Heart right ventricle (tissue), 16 donors: ENCODE measurements at places on chromosomes 16 and 17. TPM values are rescaled to one million over a fixed set of nuclear protein-coding genes. Genes with fewer than 3 reads are reported as not detected.

DNA sequence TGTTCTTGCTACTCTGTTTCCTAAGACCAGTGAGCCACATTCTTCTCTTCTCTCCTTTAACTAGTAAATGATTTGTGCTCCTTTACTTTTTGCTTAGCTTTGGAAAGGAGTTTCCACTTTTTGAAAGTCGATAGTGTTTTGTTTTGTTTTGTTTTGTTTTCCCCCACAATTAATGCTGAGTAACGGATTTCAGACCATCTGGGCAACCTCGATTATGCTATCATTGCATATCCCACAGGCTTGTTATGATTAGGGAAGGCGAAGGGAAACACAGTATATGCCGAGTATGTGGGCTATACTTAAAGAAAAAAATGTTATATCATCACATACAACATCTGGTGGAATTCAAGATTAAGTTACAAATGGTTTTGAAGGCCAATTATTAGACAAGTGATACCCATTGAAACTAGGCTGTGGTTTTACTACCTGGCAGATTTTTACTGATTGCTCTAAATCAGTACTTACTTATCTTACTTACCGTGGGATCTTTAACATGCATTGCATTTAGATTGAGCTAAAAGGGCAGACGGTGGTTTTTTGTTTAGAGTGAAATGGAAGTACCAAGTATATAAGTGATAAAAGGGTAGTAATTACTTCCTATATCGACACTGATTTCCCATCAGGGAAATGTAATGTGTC is 361.3 kb upstream of the SOX9 start:
- no peaks in the 10 kb centered on the region for H3K36me3 ChIP-seq
- no peak overlapping the region for H3K4me3 ChIP-seq
- DNase-seq: no peak
- no peak overlapping the region for H3K27ac ChIP-seq
- H3K4me1 ChIP-seq: no peaks in the 10 kb centered on the region
- H3K27me3 ChIP-seq: no peaks in the 10 kb centered on the region

Gene TP53TG3
- not detected for total RNA-seq

GRCh38 chr16:685967-686366 is 1.8 kb upstream of the JMJD8 start:
- H3K36me3 ChIP-seq: peaks cover 4% of the 10 kb centered on the region
- H3K27ac ChIP-seq: no peak overlapping the region
- no peaks in the 10 kb centered on the region for H3K27me3 ChIP-seq
- no peak for DNase-seq

- peaks cover 8% of the 10 kb centered on the region for H3K4me1 ChIP-seq
- no peaks in the 10 kb centered on the region for H3K27me3 ChIP-seq
- peaks cover 35% of the 10 kb centered on the region for H3K36me3 ChIP-seq
- no peak overlapping the region for H3K4me3 ChIP-seq
Measured at GRCh38 chr17:64073771-64074703, 53.6 kb upstream of the ICAM2 start.

DNA sequence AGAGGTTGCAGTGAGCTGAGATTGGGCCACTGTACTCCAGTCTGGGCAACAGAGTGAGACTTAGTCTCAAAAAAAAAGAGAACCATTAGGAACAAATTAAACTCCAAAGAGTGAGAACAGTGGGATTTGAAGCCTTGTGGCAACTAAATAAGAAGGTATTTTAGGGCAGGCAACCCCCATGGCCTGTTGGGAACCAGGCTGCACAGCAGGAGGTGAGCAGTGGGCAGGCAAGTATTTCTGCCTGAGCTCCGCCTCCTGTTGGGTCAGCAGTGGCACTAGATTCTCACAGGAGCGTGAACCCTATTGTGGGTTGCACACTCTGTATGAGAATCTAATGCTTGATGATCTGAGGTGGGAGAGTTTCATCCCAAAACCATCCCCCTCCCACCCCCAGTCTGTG is 57.6 kb upstream of the MED9 start:
- H3K27me3 ChIP-seq: no peaks in the 10 kb centered on the region
- H3K4me1 ChIP-seq: peaks cover 62% of the 10 kb centered on the region
- H3K4me3 ChIP-seq: no peak overlapping the region
- H3K36me3 ChIP-seq: no peaks in the 10 kb centered on the region
- no peak for DNase-seq
- peak overlapping the region; percentile 67 for H3K27ac ChIP-seq

GRCh38 chr16:4625560-4626159 is 1.0 kb downstream of the MGRN1 start:
- H3K27ac ChIP-seq: peak overlapping the region; percentile 97
- H3K27me3 ChIP-seq: no peaks in the 10 kb centered on the region
- peaks cover 9% of the 10 kb centered on the region for H3K4me1 ChIP-seq
- DNase-seq: no peak

DNA sequence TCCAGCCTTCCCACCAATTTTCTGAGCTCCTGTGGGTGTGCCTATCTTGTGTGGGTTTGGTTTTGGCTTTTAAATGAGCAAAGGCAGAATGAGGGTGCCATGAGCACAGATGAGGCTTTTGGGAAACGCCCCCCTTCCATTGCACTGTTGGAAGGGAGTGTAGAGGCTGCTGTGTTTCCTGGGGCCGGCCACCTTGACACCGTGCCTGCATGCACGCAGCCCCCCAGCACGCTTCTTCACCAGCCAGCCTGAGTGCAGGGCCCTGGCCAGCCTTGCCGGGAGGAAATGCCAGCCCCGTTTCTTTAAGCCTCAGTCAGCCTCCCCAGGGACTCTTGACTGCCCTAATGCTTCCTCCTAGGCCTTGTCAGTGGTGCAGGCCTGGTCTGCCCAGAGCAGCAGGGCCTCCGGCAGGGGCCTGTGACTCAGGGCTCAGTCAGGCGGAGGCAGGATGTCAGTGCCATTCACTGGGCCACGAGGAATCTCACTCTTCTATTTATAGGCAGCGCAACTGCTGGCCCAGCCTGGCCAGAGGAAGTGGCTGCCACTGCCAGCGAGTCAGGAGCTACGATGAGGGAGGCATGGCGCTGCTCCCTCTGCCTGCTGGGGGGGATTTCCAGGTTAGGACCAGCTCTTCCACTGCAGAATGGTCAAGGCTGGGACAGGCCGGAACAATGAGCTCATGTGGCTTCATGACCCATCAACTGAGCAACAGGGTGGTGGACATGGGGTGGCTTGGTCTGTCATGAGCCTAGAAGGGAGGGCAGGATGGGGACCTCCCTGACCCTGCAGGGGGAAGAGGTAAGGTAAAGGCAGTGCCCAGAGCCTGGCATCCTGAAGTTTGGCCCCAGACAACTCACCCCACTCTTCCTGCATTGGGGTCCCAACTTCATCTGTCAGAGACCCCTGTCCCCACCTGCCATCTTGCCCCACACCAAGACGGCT is 205.2 kb downstream of the RAB11FIP4 start:
- no peaks in the 10 kb centered on the region for H3K27me3 ChIP-seq
- peak; percentile 78 for DNase-seq

DNA sequence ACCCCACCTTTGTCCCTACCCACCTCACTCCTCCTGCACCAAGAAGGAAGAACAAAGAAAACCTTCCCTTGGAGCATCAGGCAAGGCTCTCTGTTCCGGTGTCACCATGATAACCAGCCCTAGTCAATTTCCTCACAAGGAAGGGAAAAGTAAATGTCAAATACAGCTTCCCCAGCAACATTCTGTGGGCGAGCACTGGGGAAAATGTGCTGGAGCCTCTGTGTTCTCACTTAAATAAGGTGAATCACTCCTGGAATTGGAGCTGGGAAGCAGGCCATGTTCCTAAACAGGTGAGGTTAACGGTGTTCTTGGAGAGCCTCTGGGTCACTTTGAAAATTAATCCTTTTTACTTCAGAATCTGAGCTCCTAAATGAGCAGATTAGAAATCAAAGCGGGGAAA is 427.9 kb upstream of the ERCC4 start:
- no peak overlapping the region for H3K4me3 ChIP-seq
- no peak for DNase-seq
- H3K27ac ChIP-seq: no peak overlapping the region

DNA sequence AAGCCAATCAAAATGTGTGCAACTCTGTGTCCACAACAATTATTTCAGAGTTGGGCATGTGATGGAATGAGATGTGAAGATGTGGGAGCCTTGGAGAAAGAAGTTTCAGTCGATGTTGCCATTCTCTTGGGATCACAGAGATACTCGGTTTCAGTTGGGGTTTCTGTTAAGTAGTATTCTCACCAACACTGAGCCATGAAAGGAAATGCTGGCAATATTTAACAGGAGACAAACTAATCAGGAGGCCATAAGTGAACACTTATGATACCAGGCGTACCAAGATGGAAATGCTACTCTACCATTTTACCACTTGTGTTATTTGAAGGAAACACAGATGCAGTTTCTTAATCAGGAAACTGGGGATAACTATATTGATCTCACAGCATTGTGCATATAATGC is 53.3 kb upstream of the NUDT7 start:
- no peak overlapping the region for H3K27ac ChIP-seq
- H3K4me3 ChIP-seq: no peak overlapping the region
- H3K36me3 ChIP-seq: no peaks in the 10 kb centered on the region
- no peaks in the 10 kb centered on the region for H3K27me3 ChIP-seq
- no peaks in the 10 kb centered on the region for H3K4me1 ChIP-seq

GRCh38 chr17:57669671-57670529 is 75.2 kb downstream of the CCDC182 start:
- H3K4me1 ChIP-seq: peaks cover 15% of the 10 kb centered on the region
- DNase-seq: no peak
- H3K36me3 ChIP-seq: peaks cover under 1% of the 10 kb centered on the region
- H3K27ac ChIP-seq: no peak overlapping the region

Gene RNF227
- total RNA-seq: 0.97 TPM

Gene TMIGD1
- not detected for total RNA-seq

DNA sequence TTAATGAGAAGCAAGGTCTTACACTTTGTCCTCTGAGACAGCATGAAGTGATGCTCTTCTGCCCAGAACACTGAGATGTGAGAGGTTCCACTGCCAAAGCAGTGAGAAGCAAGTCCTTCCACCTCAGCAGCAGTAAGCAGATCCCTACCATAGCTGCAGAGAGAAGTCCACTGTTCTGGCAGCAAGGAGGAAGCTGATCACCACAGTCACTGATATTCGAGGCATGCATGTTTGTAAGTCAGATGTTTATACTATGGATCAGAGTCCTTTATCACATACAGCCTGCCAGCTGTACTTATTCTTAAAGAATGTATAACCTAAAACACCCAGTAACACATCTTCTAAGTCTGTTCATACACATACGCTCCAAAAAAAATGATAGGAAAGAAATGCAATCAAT is 18.2 kb upstream of the METTL2A start:
- H3K4me3 ChIP-seq: no peak overlapping the region
- H3K27me3 ChIP-seq: peaks cover 13% of the 10 kb centered on the region
- H3K36me3 ChIP-seq: no peaks in the 10 kb centered on the region
- no peak overlapping the region for H3K27ac ChIP-seq
- H3K4me1 ChIP-seq: no peaks in the 10 kb centered on the region

DNA sequence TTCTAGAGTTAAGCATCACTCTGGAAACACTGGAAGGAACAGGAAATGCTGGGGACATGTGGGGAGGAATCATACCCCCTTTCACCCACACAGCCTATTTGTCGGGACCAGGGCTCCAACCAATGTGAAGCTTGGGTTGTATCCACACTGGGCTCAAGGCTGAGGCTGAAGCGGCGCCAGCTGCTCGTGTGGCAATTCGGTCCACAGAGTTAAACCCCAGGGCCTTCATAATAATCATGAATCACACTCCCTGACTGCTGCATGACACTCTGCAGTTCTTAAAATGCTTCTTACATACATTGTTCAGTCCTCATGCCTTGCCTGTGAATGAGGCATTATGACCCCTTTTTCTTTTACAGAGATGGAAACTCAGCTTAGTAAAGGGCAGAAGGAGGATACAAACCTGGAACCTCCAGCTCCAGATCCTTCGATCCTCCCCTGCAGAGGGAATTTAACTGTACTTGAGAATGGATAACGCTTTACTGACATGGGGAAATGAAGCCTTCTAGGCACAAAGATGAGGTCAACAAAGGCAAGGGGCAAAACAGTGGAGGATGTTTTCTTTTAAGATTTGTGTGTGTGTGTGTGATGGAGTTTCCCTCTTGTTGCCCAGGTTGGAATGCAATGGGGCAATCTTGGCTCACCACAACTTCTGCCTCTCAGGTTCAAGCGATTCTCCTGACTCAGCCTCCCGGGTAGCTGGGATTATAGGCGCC is 72.7 kb downstream of the SOX9 start:
- no peak overlapping the region for H3K4me3 ChIP-seq
- H3K27me3 ChIP-seq: no peaks in the 10 kb centered on the region
- no peaks in the 10 kb centered on the region for H3K36me3 ChIP-seq
- DNase-seq: no peak
- peak overlapping the region; percentile 30 for H3K27ac ChIP-seq

Gene HP
- total RNA-seq: 9.3 TPM

Gene NGFR
- 3.0 TPM for total RNA-seq

DNA sequence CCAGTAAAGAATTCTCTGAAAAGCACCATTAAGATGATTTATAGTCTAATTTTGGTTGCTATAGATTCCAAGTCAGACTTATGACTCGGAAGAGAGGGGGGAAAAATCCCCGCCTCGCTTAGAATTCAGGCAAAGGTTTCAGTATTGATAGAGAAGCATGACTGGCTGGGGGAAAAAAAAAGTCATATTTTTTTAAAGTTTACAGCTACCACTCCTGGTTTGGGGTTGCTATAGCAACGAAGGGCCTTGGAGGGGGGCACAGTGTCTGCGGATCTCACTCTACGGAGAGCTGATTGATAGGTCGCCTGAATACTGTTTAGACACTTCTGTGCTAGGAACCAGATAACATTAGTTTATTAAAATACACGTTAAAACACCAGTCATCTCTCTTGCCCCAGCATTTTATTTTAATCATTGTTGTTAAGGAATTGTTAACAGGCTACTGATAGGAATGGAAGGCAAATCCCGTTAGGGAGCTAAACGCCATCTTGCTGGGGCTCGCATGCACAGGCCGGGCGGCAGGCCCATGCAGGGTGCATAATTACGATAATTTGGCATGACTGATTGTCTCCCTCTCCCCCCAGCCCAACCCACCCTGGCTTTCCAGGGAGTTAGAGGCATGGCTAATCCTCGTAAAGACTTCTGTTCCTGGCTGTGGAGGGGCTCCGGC is 380.0 kb upstream of the XYLT1 start:
- no peak for DNase-seq
- no peaks in the 10 kb centered on the region for H3K27me3 ChIP-seq
- H3K36me3 ChIP-seq: no peaks in the 10 kb centered on the region
- H3K4me3 ChIP-seq: no peak overlapping the region
- no peaks in the 10 kb centered on the region for H3K4me1 ChIP-seq
- H3K27ac ChIP-seq: no peak overlapping the region
